NCI-H1092 treated with DMSO at 0.1 percent for 48 hours (cell line): ENCODE measurements at places on chromosomes 3 and 15.

- no peak for DNase-seq
These were observed 7.1 kb upstream of the HDAC11 start for GRCh38 chr3:13473020-13473419.

- no peak for DNase-seq
These were observed 99.2 kb upstream of the PSMD6 start for GRCh38 chr3:64122476-64122875.

GRCh38 chr15:80531388-80531787 lies 127.2 kb downstream of the ARNT2 start:
- DNase-seq: no peak

DNA sequence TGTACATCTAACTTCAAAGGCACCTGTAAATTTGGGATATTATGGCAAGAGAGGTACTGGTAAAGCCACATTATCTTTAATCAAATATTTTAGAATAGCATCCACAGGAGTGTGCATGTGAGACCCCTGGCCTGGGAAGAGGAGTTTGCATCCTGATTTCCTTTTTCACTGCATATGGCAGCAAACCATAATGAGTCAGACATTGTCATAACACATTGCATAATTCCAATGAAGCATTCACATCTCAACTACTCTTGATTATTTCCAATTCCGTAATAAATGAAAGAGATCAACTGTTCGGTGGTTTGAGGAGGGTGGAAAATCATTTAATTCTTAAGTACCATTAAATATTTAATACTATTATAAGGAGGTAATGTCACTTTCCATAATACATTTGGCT lies 215.0 kb downstream of the MECOM start:
- DNase-seq: no peak

GRCh38 chr15:36807134-36807764 lies 227.8 kb downstream of the CDIN1 start:
- no peak for DNase-seq

- no peak for DNase-seq
These were observed 100.6 kb downstream of the SLMAP start for GRCh38 chr3:57856675-57857074.

DNA sequence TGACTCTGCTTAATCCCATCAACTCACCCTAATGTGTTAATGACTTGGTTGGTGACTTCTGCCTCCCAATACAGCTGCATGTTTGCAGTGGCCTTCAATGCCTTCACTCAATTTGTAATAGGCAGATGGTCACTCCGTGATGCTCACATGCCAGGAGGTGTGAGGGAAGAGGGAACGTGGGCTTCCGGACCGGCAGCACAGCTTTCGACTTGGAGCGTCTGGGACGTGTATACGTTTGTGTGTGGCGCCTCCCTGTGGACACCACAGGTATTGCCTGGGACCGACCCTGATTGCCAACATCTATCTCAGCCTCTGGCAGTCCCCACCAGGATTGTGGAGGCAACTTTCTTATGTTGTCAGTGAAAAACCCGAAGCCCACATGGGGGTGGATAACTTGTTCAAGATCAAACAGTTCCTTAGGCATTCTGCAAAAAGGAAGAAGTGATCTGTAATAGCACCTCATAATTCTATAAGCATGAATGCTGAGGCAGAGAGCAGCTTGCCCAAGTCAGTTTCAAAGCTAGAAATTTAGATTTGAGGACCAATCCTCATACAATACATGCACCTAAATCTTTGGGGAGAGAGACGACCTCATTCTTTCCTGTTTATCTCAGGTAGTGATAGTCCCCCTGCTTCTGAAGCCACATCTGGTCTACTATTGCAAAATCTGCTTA lies 16.9 kb downstream of the MRPL46 start:
- DNase-seq: peak; percentile 31

- DNase-seq: no peak
These were observed 57.7 kb downstream of the GASK1A start for GRCh38 chr3:43036621-43037423.

DNA sequence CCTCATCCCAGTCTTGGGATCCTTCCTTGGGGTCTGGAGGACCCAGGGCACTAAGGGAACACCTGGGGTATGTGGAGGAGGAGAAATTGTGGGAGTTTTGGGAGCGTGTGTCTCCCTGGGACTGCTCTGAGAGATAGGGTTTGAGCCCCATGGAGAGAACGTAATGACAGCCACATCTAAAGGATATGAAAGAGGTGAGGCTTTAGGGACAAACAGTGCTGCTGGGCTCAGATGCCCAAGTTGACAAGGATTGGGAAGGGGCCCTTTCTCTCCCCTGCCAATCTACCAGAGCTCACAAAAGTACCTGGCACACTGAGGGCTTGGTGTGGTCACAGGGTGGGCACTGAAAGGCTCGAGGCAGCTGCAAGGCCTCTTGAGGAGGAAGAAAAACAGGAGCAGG lies 13.3 kb upstream of the STARD5 start:
- DNase-seq: no peak

DNA sequence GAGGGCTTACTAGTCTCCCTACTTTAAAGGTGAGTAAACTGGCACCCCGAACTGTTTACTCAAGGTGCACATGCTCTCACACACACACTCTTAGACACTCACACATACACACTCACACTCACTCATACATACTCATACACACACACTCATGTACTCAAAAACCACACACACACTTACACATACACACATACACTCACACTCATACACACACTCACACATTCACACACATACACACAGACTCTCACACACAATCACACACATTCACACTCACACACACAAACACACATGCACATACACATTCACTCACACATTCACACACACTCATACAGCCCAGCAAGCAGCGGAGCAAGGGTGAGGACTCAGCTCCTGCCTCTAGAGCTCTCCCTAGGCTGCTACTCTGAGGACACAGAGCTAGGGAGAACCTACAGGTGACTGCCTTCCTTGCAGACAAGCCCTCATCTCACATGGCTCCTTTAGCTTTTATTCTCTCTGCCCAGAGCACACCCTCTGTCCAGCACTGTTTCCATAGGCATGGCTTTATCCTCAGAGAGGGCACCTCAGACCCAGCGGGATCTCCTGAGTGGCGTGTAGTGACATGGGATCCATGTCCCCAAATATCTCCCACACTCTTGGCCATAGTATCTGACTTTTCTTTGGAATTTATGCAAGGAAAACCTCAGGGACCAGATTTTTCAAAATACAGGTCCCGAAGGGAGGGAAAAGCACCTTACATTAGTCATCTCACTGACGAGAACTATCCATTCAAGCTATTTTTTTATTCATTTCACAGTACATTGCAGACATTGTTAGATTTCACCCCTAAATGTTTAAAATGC lies 26.2 kb upstream of the ATG7 start:
- no peak for DNase-seq

DNA sequence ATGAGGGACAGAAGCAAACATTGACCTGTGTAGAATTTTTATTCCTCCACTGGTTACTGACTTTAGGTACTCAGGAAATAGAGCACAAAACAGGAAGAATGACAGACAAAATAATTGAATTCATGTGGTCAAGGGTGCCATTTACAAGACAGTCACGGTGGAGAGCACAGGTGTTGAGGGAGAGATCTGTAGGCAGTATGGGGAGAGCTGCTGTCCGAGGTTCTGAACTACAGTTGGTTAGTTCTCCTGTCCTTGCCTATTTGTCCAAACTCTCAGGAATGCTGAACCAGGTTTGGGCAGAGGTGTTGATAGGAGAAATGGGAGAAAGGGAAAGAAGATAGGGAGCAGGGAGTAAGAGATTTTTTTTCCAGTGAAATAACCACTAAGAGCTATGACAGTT lies 178.5 kb upstream of the ZBTB20 start:
- DNase-seq: no peak

DNA sequence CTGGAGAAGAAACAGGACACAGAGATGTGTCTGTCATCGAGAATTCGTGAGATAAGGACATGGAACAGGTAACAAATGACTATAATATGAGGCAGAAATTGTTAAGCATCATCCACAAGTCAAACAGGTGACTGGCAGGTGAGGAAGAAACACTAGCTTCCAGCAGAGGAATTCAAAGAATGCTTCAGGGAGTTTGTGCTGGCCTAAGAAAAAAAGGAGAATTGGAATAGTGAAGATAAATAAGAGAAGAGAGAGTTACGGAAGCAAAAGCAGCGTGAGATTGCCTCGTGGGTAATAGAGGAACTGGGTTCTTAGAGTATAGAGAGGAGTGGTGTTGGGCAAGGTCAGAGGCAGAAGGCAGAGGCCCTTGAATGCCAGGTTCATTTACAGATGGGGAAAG lies 22.9 kb upstream of the FGF12 start:
- no peak for DNase-seq

DNA sequence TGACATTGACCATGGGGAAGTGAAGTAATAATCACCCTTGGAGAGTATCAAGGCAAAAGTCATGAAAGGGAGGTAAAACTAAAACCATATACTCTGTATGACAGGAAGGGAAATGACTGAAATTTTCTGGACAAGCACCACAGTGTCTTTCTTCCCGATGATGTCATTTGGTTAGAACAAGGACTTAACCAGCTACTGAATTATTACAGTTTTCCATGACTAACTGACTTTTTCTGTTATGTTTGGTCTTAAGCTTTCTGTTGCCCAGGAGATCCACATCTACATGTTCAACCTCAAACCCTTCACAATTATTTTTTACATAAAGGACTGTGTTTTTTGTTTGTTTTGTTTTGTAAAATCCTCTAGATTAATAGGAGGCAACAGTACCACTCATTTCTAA lies 191.9 kb upstream of the IL12A start:
- no peak for DNase-seq

DNA sequence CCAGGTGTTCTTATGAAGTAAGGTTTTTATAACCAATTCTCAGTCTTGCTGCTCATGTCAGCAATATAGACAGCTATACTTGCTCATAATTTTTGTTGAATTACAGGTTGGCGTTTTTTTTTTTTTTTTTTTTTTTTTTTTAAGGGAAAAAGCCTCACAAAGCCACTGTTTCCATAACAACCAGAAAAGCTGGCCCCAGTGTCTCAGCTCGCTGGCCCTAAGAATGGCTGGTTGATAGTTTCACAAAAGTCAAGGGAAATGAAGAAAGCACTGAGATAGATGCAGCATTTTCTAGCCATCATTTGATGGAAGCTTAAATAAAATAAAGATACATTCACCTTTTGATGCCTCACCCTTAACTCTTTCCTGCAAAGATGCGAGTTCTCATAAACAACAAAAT lies 121.9 kb downstream of the C3orf70 start:
- no peak for DNase-seq

GRCh38 chr3:42375121-42375800 lies 35.1 kb downstream of the LYZL4 start:
- DNase-seq: no peak
